ENCODE measurements at places on chromosomes 13 and 19.
A peak's percentile ranks its signal among the peaks of the same experiment; 100 is the strongest.

GRCh38 chr19:55777528-55777927, 8.6 kb downstream of the RFPL4AL1 start:
- DNase-seq: no peak

DNA sequence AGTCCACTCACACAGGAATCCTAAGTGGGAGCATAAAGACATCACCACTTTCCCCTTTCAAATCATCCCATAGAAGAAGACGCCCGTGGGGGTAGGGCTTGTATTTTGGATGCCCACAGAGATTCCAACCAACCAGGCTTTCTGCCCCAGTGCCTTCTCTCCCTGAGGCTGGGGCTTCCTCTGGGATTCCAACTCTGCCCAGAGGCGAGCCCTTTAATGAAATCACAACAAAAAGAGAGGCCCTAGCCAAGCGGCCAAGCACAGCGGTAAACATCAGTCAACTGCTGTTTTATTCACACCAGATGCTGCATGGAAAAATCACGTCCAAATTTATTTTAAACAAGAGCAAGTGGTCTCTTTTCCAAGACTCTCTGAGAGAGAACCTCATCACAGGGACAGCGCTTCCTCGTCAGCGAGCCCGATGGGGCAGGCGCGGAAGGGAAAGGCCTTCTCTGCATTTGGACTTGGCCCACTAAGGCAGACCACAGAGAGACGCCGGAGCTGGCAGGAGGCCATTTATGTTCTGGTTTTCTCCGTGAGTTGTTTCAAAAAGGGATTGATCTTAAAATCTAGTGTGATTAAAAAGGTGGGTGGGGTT, 31.5 kb downstream of the ADPRHL1 start:
- DNase-seq: no peak

DNA sequence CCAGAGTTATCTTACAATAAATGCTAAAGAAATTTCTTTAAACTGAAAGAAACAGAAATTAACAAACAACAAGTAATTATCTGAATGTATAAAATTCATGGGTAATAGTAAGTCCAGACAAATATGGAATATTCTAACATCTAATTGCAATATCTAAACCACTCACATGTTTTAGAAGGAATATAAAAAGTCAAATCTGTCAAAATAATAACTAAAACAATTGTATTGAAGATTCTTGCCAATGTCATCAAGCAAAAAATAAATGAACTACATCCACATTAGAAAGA, 942.9 kb upstream of the PCDH20 start:
- no peak for DNase-seq

GRCh38 chr13:80126389-80127068, 214.4 kb downstream of the SPRY2 start:
- no peak for DNase-seq

DNA sequence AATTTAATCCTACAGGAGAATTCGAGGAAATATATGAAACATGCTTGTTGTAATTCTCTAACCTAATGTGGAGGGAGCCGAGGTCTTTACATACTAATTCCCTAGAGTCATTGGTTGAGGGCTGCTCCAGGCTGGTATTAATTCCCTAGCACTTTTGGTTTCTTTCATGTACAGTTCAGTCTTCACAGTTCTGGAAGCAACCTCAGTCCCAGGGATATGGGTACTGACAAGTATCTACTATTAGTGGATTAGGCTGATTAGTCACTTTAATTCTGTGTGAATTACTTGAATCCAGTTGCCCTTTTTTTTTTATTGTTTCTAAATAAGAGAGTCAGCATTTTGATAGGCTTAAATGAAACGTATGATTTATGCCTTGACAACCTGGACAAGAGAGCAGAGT, 172.3 kb upstream of the HTR2A start:
- no peak for DNase-seq

DNA sequence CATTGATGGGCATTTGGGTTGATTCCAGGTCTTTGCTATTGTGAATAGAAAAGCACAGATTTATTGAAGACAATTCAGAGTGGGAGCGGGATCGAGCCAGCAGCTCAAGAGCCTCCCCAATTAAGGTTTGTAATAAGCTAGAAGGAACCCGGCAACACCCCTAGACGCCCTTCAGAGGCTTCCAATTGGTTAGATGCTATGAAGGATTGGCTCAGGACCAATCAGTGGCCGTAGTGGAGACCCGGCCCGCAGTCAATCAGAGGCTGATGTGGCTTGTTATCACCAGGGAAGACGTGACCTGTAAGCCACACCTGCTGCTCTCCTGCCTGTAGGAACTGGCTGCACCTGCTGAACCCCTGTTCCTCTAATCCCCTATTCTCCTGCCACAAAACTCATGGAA, 14.6 kb downstream of the SIGLEC11 start:
- DNase-seq: no peak

DNA sequence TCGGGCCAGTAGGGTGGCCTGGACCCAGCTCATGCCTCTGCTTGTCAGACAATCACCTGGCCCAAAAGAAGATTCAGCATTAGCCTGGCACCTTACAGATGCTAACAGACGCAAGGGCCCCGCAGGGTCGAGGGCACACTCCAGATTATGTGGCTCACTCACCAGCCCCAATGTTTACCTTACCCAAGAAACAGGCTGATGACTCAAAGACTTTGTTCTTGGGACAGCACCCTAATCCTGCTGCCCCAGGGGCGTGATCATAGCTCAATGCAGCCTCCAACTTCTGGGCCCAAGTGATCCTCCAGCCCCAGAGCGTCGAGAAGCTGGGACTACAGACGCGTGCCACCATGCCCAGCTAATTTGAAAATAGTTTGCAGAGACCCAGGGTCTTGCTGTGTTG, 9.8 kb downstream of the ECSIT start:
- no peak for DNase-seq

GRCh38 chr19:57914531-57914930, 1.9 kb downstream of the ZNF417 start:
- no peak for DNase-seq

DNA sequence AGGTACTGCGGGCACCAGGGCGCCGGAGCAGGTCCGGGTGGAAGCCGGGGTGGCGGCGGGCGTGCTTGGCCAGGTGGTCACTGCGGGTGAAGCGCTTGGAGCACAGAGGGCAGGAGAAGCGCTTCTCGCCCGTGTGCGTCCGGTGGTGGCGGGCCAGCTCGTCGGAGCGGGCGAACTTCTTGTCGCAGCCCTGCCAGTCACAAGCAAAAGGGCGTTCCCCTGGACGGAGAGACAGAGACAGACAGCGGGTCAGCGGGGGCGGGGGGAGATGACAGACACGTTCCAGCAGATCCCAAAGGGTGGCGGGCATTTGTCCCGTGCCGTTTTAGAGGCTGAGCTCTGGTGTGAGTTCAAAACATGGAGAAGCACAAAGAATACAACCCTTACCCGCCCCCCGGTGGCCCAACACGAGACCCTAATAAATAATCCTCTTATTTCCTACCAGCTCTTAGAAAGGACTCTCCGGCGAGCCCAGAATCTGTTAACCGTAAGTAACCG, 6.3 kb upstream of the REXO1 start:
- DNase-seq: no peak

GRCh38 chr19:10565028-10565566, 713 bp downstream of the KRI1 start:
- DNase-seq: peak; percentile 59

DNA sequence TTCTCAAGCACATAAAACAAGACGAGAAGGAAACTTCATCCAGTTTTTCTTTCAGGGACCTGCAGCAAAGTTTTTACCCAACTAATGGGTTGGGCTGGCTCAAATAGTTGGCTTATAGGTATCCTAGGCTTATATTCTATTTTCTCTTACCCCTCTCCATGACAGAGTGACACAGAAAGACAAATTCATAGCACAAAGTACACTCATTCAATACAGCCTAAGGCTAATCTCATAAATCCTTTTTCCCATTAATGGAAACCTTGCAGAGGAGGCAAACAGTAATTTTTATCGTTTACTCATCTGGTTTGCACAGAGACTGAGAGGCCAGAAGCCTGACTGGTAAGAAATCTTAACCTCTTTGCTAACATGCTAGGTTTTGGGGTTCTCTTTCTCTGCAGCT, 1589.9 kb downstream of the SLITRK1 start:
- no peak for DNase-seq

DNA sequence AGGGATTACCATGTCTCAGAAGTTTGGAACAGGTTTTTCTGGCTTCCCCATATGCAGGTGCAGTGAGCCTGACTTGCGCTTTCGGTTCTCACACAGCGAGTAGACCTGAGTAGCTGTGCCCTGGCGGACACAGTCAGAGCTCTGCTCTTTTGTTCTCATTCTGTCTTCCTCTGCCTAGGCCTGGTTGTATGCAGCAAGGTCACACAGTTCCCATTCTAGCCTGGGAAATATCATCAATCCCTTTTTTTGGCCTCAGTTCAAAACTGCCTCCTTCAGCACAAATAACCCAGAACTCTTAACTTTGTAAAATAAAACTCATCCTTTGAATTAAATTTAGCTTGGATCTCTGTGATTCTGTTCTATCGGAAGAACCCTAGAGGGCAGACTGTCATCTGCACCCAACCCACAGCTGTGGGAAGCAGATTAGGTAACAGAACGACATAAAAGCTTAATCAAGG, 10.2 kb downstream of the OXGR1 start:
- DNase-seq: no peak

- no peak for DNase-seq
These were observed 156.1 kb downstream of the RGCC start for GRCh38 chr13:41613471-41613870.

DNA sequence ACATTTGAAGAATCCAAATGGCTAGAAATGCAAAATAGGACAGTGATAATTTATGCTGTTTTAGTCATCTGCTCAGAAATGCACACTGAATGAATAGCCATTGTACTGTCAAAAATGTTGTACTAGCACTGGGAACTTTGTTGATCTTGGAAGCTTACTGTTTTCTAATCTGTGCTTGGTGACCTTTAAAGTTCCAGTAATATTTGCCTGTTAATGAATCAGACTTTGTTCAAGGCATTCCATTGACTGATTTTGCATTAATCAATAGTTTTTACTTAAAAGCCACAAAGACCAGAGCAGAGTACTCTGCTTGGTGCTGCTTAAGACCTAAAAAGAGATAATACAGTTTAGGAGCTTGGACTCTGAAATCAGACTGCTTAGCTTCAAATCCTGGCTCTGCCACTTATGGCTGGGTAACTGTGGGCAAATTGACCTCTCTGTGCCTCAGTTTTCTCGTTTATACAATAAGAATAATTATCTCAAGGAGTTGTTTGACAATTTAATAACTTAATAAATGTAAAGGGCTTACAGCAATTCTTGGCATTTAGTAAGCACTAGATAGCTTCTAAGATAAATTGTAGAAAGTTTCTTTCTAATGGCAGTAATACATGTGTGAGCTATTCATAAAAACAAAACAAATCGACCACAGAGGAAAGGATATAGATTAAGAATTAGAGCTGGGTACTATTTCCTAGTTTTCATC, 4.6 kb upstream of the SLAIN1 start:
- no peak for DNase-seq

DNA sequence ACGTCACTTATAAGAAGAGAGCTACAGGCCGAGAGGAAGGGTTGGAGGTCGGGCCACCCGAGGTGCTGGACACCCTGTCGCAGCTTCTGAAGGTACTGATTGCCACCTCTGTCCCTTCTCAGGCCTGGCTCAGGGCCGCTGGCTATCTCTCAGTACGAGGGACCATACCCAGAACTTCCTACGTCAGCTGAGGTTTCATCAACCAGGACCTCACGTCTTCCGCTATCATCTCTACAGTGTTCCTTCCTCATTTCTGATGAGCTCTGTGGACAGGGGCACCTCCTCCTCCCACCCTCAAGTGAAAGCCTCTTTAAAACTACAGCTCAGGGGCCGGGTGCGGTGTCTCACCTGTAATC, 58.2 kb upstream of the USE1 start:
- no peak for DNase-seq
